ENCODE measurements at places on chromosomes 7 and 10. TPM values are rescaled to one million over a fixed set of nuclear protein-coding genes. Genes with fewer than 3 reads are reported as not detected.

FGFBP3 gene
- 6.5 TPM for total RNA-seq

LEP gene
- not detected for total RNA-seq

SYNPO2L gene
- not detected for total RNA-seq

MTG1 gene
- total RNA-seq: 65.4 TPM

SORBS1 gene
- total RNA-seq: 0.93 TPM

SBDS gene
- 72.2 TPM for total RNA-seq

TDRD1 gene
- 0.39 TPM for total RNA-seq

DNA sequence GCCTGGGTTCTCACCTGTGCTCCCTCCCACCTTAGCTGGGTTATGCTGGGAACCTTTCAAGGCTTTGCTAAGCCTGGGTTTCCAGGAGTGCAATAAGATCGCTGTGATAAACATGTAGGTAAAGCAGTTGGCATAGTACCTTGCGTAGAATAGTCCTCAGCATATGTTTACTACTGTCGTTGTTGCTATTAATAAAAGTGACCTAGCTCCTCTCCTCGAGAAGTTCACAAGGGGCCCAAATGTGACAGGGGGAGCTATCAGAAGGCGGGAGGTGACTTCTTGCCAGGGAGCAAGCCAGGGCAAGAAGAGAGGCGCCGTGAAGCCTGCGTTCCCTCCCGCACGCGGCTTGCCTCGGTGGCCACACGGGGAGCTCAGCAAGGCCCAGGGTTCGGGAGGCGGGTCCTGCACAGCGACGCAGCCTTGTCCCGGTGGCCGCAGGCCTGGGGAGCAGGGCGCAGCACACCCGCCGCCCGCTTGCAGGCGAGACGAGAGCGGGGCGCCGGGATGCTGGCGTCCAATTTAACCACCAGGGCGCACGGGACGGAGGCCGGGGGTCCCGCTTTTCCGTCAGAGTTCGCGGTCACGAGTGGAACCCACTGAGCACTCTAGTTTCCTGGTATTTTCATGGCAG lies 106.2 kb downstream of the SNX10 start:
- DNase-seq: no peak

DNA sequence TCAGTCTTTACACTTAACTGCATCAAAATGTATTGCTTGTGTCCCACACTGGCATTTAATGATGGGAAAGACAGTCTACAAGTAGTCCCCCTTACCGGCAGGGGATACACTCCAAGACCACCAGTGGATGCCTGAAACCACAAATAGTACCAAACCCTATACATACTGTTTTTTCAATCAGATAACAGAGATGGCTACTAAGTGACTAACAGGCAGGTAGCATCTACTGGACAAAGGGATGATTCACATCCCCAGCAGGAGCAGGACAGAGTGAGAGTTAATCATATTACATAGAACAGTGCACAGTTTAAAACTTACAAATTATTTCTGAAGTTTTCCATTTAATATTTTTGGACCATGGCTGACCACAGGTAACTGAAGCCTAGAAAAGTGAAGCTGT lies 13.2 kb downstream of the TMEM243 start:
- DNase-seq: no peak

GRCh38 chr7:142562688-142563087 lies 186.6 kb upstream of the PRSS1 start:
- DNase-seq: no peak

DNA sequence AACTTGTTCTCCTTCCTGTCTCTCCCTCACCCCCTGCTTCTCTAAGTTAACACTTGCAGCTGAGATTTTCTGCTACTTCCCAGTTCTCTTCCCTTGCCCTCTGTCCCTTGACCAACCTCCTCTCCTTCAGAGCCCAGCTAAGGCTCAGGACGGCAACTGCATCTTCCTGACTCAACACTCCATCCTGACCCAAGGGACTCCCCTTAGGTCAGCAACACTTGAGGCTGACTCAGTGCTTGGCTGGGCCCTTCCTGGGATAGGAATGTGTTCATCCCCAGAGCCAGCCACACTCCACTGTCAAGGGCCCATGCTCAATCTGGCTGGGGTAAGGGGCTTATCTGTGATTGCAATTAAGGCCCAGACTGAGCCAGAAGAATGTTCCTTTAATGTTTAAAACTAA lies 3.4 kb downstream of the CALHM2 start:
- no peak for DNase-seq

DNA sequence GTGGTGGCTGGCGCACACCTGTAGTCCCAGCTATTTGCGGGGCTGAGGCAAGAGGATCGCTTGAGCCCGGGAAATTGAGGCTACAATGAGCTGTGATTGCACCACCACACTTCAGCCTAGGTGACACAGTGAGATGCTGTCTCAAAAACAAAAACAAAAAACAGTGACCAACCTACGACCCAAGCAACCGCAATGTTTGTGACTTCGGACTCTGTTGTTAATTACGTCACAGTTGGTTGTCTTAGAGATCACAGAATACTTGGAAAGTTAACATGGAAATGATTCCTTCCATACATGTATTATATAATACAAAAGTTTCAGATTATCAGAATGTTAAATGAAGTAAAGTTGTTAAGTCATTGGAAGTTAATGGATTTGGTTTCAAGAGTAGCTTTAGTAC lies 106.2 kb downstream of the REEP3 start:
- DNase-seq: no peak

- no peak for DNase-seq
These were observed 65.2 kb upstream of the FEZF1 start for GRCh38 chr7:122369756-122370155.

- no peak for DNase-seq
These were observed 602.7 kb upstream of the FOXK1 start for GRCh38 chr7:4079366-4079765.

- no peak for DNase-seq
These were observed 109.2 kb upstream of the GLCCI1 start for GRCh38 chr7:7859411-7859810.

- no peak for DNase-seq
These were observed 2.6 kb upstream of the GRIFIN start for GRCh38 chr7:2478800-2479199.

GRCh38 chr7:147525325-147525724 lies 1065.2 kb upstream of the C7orf33 start:
- no peak for DNase-seq

DNA sequence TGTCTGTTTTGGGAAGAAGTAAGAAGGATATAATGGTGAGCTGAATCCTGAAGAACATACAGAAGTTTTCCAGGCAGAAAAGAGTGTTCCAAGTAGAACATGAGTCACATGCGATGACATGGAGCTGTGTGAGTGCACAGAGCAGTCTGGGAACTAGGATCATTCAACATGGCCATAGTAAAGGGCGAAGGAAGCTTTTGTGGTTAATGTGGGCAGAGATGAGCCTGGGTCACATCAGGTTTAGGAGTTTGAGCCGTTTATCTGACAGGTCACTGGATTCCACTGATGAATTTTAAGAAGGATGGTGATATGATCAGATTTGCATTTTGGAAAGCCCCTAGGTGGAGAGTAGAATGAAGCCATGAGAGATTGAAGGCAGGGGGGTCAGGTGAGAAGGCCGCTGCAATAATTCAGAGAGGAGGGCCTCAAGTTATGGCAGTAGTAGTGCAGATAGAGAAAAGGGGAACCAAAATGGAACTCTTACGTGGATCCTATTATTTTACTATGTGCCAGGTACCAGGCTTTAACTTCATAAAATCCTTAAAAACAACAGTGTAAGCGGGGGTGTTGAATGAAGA lies 171.3 kb downstream of the RNLS start:
- no peak for DNase-seq

- DNase-seq: no peak
These were observed 6.1 kb upstream of the GBX1 start for GRCh38 chr7:151173386-151174245.

DNA sequence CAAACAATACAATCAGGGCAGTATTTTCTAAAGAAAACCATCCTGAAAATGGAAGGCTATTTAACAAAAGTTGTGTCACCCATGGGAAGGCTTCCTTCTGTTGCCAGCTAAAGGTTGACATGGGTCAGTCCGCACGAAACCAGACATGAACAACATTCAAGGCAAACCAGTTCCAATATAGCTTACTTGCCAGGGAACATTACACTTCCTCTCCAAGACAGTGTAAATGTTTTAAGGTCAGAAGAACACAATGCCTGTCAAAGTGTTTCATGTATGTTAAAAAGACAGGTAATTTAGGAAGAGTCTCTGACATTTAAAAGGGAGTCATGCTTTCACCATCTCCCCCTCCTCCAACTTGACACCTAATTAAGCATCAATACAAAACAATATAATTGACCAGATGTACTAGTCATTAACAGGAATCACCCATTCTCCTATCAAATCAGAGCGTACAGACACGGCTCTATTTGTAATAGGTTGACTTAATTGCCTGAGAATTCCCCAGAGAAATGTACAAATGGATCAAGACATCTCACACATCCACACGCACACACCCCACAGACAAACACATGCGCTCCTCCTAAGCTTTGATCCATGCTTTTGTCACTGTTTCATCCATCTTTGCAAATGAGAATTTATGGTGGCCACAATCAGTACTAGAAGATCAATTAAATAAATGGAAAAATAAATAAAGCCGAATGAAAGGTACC lies 69.5 kb downstream of the CACNA2D1 start:
- DNase-seq: no peak

- no peak for DNase-seq
These were observed 229.4 kb upstream of the MYO3A start for GRCh38 chr10:25704622-25705021.

DNA sequence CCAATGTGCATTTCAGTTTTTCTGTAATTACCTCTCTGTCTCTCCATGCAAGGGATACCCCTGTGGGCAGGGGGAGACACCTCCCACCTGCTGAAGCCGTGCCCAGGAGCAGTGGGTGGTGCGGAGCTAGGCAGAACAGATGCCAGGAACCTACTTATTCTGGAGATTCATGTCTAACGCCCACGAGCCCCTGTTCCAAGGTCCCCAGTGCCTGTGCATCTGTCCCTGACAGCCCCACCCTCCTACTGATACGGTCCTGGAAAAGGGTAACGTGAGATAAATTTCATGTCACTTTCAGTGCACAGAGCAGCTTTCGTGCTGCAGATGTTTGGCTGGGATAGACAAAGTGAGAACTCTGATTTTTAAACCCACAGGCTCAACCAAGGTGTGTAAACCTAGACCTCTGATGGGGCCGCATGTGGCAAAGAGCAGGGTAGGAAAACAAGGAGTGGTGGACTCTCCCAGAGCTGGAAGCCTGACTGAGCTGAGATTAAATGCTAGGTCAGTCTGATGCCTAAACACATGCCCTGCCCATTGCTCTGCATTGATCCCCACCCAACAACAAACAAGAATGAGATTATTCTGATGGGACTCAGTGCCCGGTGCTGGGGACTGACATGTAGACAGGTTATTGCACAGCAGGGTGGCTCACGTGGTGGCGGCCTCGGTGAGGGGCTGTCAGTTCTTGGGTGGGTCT lies 123.6 kb upstream of the GDF10 start:
- DNase-seq: no peak

DNA sequence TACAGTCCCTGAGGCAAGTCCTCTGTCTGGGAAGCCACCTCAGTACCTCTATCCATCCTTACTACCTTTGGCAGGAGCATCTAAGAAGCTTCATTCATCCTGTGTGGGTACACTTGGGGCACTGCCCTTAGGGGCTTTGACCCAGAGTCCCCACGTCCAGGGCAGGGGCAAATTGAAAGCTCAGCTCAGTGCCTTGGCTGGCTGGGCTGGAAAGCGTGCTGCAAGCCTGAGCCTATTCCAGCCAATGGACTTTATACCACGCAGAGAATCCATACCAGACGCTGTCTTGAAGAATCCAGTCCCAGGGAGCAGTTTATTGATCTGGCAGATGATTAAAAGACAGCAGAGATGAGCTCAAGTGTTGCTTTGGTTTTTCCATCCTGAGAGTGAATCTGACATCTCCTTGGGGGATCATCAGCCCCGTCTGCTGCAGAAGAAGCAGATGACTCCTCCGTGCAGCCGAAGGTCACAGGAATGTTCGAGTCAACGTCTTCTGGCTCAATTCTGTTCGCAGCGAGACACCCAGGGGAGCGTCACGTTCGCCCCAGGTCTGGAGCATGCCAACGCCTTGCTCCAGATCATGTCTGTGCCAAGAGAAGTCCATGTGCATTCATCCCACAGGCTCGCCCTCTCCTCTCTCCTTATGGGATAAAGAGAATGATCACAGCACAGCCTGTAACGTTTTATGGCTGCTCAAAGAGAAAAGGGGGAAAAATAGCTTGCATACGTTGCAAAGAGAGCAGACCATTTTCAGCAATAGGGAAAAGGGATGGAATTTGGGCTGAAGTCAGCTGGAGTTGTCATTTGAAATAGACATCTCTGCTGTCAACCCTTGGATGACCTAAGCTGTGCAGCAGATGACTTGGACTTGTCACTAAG lies 35.8 kb upstream of the LYZL1 start:
- DNase-seq: no peak

DNA sequence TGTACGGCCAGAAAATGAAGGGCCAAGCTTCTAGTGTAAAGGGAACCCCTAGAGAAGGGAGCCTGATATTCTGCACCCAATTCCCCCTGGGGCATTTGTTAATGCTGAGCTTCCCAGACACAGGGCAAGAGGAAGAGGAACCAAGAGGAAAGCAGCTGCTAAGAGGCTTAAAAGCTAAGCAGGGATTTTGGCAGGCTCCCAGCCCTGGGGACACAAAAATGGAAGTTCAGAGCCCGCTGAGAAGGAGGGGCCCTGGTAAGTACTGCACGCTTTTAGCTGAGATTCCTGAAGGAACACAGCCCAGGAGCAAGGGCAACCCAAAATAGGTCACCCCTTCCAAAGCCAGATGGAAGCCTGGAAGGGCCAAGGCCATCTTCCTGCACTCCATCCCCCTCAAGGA lies 387.3 kb upstream of the MGMT start:
- no peak for DNase-seq

All from CD4-positive, alpha-beta memory T cell (primary cell).